ENCODE measurements at places on chromosomes 2 and 18.

GRCh38 chr18:37199741-37200140, 365.9 kb downstream of the CELF4 start:
- no peak for DNase-seq

DNA sequence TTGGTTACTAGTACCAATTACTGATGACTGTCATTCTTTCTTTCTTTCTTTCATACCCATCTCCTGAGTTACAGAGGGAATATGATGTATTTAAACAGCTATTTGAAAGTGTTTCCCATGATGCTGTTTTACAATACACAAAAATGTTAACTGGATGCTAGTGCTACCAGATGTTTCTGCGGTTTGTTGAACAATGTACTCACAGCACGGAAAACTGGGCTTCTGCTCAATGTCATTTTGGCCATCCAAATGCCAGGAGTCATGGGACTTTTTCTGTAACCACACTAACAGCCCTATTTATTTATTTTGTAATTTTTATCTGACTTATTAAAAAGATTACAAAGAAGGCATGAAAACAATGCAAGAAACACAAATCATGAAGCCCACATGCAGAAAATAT, 313.8 kb downstream of the RIT2 start:
- no peak for DNase-seq

- no peak for DNase-seq
Observed at GRCh38 chr2:186486651-186487647, 889 bp downstream of the ZC3H15 start.

DNA sequence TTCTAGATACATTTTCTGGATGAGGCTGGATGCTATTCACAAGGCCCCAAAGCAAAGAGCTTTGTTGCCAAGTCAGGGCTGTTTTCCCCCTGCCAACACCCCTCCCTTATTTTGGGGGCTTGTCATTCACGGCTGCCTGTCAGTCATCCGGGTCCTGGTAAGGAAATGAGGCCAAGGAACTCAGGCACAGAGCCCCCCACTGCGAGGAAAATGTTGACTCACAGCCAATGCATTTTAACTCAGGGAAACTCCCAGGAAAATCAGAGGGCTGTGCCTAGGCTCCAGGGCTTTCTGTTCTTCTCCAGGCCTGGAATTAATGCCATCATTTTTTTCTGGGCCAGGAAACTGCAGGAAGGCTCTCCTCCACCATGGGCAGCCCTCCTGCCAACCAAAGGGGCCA, 241.1 kb downstream of the SMAD2 start:
- DNase-seq, result peak; percentile 24

DNA sequence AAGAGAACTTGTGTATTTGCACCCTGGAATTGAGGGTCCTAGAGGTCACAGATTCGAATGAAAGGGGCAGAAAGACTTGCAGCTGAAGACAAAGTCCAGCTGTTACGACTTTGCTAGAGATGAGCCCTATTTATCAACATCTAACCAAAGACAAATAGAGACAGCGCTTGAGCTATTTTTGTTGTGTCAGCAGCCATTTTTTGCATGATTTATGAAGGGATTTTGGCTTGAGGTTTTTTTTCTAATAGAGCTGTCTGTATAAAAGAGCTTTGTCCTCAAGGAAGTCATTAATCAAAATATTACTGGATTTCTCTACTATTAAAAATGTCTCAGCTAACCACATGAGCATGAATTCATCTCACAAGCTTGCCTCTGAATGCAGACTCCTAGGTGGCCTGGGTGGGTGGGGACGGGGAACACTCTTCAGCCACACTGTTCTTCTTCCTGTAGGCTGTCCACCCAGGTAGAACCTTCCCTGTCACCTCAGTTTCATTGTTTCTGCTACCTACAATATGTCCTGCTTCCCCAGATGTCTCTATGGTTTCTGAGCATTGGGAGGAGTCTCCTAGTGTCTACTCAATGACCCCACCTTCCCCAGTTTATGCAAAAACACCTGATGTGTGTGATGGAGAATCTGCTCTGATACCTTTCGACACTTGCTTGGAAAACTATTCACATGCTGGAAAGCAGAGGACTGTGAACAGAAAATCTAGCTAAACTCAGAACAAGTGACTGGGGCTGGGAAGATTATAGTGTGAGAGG, 7.2 kb upstream of the CD226 start:
- DNase-seq, result no peak

- no peak for DNase-seq
Observed at GRCh38 chr2:179446476-179447141, 182.0 kb upstream of the SESTD1 start.

- DNase-seq, result no peak
Observed at GRCh38 chr2:38658613-38659012, 7.3 kb upstream of the GALM start.

- peak; percentile 17 for DNase-seq
Observed at GRCh38 chr2:67466734-67467133, 69.6 kb downstream of the ETAA1 start.

- no peak for DNase-seq
Observed at GRCh38 chr18:57759650-57760049, 43.5 kb downstream of the ATP8B1 start.

- DNase-seq, result no peak
Observed at GRCh38 chr2:146457221-146457620, 1387.6 kb upstream of the ACVR2A start.

DNA sequence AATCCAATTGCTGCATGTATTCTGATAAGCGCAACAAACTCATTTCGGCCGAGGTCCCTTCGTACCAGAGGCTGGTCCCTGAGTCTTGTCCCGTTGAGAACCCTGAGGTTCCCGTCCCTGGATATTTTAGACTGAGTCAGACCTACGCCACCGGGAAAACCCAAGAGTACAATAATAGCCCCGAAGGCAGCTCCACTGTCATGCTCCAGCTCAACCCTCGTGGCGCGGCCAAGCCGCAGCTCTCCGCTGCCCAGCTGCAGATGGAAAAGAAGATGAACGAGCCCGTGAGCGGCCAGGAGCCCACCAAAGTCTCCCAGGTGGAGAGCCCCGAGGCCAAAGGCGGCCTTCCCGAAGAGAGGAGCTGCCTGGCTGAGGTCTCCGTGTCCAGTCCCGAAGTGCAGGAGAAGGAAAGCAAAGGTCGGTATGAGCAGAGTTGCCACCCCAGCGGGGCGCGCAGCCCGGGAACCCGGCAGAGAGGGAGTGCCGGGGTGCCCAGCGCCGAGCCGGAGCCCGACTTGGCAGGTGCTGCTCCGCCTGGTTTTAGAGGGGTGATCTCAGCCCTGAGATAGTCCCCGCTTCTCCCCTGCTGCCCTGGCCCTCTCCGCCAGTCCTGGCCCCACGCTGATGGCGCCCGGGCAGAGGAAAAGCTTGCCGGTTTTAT, 714 bp downstream of the HOXD10 start:
- DNase-seq, result no peak

DNA sequence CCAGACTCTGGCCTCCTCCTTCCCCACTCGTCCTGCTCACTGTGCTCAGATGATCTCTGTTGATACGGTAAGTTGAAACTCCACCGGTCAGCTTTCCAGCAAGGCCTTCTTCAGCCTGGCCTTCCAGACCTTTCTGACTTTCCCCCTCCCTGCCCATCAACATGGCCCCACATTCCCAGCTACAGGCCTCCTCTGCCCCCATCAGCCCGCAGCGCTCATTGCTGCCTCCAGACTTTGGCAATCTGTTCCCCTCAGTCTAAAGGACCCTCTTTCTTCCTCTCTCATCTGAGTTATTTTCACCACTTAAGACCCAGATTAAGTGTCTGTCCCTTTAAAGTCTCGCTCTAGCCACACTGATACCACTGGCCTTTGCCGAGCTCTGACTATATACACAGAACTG, 10.6 kb downstream of the LOXHD1 start:
- no peak for DNase-seq

- no peak for DNase-seq
Observed at GRCh38 chr2:182066400-182067087, 80.9 kb downstream of the PPP1R1C start.

GRCh38 chr2:55112229-55113031, 62.2 kb upstream of the RTN4 start:
- no peak for DNase-seq

DNA sequence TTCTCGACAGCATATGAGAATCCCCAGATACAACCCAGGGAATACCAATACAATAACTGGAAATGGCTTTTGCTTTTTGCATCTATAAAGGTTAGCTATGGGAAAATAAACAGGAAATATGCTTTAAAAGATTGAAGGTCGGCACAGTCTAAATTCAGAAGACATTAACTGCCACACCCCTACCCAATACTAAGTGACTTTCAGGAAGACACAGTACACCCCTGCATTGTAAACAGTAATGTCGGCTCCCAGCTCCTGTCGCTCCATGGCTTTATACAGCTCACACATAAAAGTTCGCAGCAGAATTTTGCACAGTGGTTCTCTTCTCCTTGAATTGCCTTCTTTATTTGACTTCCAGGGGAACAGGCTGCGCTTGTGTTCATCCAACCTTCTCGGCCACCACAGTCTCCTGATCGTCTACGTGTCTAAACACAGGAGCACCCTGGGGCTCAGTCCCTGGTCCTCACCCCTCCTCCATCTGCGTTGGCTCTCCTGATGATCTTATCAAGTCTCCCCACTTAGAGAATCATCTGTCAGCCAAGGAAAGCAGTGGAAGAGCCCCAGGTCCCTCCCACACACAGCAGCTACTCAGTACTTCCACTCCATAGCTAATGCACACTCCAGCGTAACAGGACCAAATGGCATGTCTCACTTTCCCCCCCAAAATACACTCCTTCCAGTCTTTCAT, 22.7 kb downstream of the CYB5A start:
- DNase-seq, result no peak

DNA sequence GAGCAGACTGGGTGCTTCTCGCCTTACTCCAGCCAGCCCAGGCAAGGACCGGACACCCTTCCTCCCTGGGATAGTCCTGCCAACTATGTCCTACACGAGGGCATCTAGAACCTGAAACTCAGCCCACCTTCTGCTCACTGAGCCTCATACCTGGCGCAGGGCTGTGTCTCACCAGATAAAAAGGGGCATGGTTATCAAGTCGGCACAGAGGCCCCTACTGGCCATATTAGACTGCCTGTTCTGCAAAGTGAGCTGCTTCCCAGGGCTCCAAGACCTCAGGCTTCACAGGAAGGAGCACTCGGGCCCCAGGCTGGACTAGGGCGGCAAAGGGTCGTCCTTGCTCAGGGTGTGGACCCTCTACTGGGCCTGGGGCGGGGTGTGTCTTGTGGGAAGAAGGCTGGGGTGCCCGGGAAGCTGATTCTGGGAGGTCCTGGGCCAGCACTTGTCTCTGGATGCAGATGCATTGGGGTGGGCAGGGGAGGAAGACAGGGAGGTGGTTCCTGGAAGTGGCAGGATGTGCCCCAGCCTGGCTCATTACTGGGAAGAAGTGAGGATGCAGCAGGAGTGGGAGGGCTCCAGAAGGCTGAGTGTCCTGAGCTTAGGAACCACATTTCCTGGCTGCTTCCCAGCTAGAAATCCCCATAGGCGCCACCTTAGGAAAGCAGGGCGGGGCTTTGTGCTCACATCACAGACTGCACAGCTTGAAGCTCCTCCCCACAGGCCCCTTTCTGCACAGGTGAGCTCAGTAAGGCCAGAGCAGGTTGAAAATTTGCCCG, 19.6 kb downstream of the EHD3 start:
- peak; percentile 45 for DNase-seq

DNA sequence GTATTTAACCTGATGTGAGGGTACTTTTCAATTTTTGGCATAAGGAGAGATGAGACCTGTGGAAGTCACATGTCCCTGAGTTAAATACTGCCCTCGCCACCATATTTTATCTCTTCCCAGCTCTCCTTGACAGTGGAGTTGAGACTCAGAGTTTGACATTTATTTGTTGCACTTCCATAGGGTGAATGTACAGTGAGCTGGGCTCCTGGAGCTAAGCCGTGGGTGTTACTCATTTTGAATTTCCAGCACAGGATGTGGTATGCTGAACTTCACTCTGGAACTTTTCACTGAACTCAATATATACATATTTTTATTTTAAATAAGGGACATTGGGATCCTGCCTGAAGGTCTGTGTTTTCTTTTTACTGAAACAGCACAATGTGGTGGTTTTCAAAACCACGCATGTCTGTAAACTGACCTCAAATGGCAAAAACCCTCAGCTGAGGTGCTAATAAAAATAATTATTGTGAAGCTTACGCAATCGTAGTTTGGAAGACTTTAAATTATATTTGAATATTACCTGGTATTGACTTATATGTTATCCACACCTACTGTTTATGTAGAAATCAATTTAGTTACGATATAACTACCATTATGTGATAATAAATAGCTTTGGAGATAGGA, 12.1 kb downstream of the RNF144A start:
- no peak for DNase-seq

DNA sequence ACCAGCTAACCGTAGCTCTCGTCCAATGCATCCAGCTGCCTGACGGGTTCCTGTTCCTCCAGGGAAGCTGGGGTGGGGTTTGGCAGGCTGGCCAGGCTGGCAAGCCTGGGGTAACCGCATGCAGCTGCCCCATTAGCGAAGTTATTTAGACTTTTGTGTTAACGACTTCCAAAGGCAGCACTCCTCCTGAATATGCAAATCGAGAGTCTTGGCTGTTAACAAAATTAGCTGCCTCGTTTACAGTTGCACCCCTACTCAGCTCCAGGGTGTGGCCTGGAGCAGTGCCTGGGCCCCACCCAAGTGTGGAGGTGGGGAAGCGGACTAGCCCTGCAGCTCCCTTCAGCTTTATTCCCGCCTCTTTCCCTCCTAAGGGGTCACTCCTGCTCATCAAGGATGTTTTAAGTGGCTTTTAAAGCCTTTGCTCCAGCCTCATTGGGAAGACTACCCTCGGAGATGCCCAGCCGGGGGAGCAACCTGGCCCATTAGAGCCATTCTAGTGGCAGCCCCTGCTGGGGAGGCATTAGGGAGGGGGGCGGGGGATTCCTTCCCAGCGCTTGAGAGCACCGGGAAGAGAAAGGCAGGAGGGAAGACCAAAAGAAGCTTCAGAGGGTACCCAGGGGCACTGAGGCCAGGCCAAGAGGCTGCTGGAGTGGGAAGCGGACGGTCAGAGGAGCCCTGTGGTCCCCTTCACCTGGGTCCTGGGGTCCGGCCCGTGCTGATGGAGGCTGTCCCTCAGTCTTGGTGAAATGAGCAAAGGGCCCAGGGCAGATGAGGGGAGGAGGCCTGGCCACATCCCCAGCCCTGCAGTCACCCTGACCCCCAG, 204.1 kb downstream of the CELF4 start:
- DNase-seq, result peak; percentile 38
